ENCODE measurements at places on chromosomes 6 and 20.

GRCh38 chr6:20655317-20655716 is 121.1 kb downstream of the CDKAL1 start:
- no peak for DNase-seq

DNA sequence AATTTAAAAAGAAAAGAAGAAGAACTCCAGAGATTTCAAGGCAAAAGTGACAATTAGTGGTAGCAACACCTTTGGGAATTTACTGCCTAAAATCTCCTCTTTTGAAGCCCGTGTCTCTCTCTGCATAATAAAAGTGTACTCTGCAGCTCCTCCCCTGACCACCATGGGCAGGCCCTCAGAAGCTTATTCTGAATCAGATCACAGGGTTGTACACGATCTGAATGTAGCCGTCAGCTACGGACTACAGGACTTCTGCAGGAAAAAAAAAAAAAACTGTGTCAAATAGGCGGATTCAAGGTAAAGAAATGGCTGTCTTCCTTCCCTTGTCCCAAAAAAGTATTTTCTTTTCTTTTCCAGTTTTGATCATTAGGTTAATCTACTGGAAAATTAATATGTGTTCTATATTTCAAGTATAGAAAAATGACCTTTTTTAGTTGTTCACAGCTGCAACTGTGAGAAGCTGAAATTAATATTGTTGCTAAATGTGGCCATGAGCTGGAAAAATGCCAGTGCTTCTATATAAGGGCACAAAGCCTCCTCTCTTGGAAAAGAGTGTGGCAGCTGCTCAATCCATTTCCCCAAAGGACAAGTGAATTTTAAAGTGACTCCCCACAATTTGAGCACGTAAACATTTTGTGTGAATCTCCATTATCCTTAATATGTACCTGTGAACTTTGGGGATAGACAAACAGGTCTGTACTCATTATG is 397.4 kb downstream of the C6orf118 start:
- no peak for DNase-seq

DNA sequence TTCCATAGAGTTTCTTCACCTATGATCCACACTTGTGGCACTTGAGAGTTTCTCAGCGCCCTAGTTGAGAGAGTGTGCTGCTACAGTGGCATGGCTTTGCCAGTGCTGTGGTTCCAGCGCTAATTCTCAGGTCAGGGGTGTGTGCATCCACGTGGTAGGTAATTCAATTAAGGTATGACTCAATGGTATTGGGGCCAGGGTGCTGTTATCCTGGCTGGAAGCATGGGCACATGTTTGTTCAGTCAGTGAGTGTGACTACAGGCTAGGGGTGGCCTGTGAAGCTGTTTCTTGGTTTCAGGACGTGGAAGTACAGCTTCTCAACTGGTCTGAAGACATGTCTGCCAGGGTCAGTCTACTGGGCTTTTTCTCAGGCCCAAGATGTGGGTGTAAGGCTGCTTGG is 3.0 kb upstream of the SEMG2 start:
- DNase-seq: no peak

DNA sequence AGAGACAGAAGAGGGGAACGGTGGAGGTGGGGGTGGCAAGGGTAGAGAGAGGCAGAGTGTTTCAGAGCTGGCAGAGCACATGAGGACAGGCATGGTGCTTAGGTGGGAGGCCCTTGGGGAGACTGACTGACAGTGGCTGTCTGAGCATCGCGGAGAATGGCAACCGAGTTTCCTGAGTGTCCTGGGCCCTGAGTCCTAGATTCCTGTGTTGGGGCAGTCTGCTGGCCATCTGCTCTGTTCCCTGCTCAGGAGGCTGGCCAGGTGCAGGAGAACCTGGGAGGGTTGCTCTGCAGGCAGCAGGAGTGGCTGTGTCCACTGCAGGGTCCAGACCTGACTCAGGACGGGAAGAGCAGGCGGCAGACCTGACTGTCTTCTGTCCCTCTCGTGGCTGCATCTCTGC is 248.9 kb downstream of the LRFN2 start:
- no peak for DNase-seq

GRCh38 chr6:38261626-38262025 is 378.1 kb downstream of the BTBD9 start:
- no peak for DNase-seq

DNA sequence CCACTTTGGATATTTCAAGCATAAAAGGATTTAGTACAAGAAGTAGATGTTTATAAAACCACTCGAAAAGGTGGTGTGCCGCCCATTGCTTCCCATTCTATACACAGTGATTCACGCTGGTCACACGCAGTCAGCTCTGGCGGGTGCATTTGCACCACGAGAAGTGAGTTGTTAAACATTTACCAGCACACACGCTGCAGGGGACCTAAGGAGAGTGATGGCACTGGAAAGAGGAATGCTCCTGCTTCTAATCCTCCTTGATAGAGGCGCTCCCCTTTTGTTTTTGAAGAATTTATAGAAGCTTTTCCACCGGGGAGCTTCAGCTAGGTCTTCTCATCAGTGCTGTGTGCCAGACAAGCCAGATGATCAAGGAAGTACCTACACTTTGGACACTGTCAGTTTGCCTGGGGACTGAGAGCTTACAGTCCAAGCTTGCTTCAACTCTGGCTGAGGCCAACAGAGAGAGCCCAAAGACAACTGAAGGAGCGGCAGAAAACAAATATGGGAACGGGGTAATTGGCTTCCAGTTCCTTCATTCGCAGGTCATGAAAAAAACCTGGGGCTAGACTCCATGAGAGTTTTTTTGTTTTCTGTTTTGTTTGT is 31.2 kb downstream of the MUC22 start:
- no peak for DNase-seq

DNA sequence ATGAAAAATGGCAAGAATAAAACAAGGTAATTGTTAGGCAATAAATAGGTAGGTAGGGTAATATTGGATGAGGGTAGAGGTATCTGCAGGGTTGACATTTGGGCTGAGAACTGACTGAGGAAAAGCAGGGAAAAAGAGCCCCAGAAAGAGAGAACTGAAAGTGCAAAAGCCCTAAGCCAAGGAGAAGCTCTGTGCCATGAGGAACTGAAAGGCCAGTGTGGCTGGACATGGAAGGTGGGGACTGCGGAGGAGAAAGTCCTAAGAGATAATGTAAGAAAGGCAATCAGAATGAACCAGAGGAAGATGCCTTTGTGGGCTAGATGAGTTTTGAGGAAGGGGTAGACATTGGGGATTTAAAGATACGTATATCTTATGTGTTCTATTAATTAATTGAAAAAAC is 9.9 kb upstream of the HIVEP2 start:
- no peak for DNase-seq

GRCh38 chr6:82348130-82348529 is 15.5 kb upstream of the TPBG start:
- DNase-seq: no peak

All from stimulated activated CD8-positive, alpha-beta memory T cell treated with anti-CD3 and anti-CD28 coated beads, Interleukin-7, amount 100 ng/mL, for 4 hours (primary cell).